ENCODE measurements at places on chromosomes 7 and 10.

GRCh38 chr7:40008223-40008815 lies 58.3 kb downstream of the CDK13 start:
- no peak for DNase-seq

DNA sequence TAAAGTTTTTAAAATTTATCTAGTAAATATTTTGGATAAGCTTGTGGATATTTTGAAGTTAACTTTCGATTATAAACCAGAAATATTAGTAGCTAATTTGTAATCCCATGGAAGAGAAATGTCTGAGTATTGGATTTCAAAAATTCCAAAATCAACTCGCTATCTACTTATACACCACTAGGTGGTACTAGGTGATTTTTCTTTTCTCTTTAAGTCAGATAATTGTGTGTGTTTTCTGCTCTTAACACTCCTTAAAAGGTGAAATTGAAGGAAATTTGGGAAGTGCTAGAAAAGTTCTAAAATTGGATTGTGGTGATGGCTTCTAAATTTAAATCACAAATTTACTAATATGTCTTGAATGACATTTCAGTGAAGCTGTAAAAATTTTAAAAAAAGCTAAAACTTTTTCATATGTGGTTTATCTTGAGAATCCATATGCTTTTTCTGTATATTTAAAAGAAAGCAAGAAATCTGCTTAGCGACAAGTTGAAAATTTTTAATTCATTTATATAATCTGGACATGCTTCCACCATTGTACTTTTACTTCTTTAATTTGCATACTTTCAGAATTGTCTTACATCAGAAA lies 90.2 kb downstream of the IPMK start:
- DNase-seq = no peak

DNA sequence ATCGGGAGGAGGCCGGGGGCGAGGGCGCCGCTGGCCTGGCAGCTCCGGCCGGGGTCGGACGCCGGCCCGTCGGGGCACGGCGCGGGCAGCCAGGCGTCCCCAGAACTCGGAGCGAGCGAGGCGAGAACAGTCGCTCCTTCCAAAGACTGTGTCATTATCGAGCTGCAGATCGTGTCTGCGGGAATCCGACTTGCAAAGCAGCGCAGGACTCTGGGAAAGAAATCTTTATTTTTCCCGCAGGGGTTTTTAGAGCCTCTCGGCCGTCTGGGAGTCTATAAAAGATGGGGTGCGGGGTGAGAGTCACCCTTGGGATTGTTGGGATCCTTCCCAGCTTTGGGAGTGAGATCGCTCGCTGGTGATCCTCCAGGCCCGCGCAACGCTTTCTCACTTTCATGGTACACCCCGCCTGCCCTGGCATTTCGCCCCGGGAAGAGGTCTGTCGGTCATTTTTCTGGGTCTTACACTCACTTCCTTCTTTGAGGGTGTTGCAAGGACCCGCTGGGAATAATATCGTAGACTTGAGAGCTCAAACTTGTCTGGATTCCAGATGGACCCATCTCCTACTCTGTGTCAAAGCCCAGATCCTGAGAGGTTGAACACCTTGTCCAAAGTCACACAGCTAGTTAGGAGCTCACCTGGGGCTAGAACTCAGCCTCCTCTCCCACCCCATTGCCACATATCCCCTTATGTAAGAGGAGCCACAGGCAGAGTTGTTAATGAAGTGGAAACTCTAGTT lies 1.0 kb downstream of the UBTD1 start:
- DNase-seq = peak; percentile 28

GRCh38 chr10:59387951-59388670 lies 25.8 kb upstream of the FAM13C start:
- no peak for DNase-seq

- no peak for DNase-seq
Observed at GRCh38 chr7:597348-598178, 77.9 kb upstream of the PDGFA start.

Measured in activated naive CD4-positive, alpha-beta T cell (primary cell).